ENCODE measurements at places on chromosomes 6 and 20.

DNA sequence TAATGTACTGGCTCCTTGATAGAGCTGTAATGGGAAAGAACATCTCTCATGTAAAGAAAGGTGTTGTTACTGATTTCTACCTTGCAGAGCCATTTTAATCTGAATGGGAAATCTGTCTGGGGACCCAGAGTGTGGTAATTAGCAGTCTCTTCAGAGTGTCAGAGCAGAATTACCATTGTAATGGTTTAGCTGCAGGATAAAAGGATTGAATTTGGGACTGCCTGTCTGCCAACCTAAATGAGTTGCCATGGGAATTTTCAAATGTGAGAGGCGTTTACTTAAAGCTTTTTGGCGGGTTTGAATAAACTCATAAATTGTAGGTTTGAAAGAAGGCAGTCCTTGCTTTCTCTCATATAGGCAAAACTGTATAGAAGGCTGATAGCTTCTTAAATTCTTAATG, 128.8 kb downstream of the QKI start:
- DNase-seq, result no peak

DNA sequence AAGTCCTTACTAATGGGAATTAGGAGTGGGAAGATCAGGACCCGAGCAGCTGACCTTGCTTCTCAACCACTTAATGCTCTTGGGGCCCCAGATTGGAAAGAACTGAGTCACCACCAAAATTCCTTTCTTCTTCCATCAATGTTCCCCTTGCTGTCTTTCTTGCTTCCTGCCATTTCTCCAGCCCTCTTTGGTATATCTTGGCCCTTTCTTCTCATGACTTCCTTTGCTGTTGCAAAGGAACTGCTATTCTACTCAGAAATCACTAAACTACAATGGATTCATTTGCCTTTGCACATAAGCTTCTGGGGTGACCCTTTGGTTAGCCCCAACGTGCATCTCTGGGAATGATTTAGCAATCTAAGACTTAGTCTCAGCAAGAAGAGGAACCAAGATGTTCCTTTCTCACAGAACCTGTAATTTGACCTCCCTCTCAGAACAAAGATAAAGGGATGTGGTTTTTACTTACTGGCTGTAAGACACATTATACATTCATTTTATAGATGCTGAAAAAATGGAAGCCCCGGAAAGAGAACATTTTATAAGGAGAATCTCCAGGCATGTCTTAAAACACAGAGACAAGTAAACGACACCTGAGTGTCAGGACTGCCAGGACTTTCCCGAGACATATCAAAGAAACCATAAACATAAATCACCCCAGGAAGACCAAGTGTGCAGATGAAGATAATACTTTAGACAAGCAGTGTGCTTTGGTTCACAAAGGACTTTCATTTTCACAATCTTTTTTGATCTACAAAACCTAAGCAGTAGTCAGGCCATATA, 99.0 kb upstream of the TNFAIP3 start:
- DNase-seq, result no peak

GRCh38 chr20:3800256-3800877, 4.3 kb downstream of the CDC25B start:
- no peak for DNase-seq

GRCh38 chr6:1839361-1839760, 229.6 kb downstream of the FOXC1 start:
- no peak for DNase-seq
